ENCODE measurements at places on chromosomes 6 and 20.

DNA sequence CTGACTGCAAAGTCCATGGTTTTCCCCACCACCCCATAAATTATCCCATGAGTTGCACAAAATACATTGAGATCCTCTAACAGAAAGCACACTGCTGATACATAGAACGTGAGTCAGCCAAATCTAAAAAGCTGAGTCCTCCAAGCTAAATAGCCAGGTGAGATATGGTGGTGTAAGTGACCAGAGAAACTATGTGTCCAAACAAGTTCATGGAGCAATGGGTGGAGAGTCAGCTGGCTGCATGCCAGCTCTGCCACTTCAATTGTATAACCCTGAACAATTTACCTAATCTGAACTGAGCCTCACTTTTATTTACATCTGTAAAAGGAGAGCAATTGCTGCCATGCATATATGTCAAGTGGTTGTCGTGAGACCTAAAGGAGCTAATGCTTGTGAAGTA, 9.7 kb downstream of the SNAP25 start:
- no peak for DNase-seq

- DNase-seq = no peak
Measured at GRCh38 chr6:48641544-48641943, 530.5 kb upstream of the PTCHD4 start.

DNA sequence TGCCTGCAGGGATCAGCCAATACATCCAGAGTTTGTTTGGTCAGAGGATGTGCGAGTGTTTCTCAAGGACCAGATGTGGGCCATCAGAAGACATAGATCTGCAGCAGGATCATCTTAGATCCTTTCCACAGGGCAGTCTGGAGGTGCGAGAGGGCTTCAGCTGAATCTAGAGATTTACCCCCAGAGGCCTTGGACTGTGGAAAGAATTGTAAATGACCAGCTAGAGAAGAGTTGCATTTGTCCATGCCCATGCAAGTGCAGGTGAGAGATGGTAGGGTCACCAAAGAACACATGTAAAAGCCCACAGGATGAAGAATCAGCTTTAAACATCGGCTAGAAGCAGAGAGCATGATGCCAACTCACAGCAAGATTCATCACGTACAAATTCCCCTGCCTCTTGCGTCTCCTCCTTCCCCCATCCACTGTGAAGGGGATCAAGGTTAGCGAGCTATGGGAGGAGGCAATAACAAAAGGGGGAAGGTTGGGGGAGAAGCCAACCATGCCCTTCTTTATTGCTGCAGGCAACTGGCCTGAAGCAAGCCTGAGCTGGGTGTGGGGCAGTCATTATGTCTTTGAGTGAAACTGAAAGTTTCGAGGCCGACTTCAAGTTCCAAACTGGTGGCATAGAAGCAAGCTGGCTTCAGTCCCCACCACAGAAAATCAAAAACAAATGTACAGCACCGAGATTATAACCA, 83.5 kb downstream of the SCML4 start:
- DNase-seq = no peak

DNA sequence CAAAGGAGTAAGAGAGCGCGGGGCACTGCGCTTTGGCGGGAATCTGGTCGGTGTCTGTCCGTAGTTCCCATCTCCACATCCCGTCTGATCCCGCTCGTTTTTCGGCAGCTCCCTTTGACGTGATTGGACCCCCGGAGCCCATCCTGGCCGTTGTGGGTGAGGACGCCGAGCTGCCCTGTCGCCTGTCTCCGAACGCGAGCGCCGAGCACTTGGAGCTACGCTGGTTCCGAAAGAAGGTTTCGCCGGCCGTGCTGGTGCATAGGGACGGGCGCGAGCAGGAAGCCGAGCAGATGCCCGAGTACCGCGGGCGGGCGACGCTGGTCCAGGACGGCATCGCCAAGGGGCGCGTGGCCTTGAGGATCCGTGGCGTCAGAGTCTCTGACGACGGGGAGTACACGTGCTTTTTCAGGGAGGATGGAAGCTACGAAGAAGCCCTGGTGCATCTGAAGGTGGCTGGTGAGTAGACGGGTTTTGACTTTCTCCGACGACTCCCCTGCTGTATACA, 1.4 kb downstream of the BTN1A1 start:
- DNase-seq = peak; percentile 66

DNA sequence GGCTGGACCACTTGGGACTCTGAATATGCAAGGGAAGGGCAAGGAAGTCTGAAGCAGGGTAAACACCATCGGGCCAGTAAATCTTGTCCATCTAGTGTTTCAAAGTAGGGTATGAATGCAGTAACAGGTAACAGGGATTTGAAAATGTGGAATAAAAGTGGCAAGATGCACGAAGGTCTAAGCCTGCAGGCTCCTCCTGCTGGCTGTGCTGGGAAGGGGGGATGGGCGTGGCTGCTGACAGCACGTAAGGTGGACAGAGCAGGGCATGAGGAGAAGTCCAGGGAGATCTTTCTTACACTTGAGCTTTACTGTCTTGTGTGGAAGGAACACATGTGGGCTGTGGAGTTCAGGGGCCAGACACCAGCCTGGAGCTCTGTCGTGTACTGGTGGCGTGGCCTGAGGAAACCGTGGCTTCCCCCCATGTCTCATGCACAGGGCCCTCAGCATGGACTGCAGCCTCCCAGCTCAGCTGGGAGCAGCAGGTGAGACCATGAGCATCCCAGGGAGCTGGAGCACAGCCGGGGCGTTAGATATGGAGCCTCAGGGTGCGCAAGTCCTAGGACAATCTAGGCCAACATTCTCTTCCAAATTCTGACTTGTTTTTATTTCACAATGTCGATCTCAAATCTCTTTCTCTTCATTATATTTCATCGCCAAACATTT, 84.5 kb downstream of the SLC22A23 start:
- no peak for DNase-seq

- no peak for DNase-seq
Measured at GRCh38 chr6:19609972-19610641, 227.1 kb upstream of the ID4 start.

DNA sequence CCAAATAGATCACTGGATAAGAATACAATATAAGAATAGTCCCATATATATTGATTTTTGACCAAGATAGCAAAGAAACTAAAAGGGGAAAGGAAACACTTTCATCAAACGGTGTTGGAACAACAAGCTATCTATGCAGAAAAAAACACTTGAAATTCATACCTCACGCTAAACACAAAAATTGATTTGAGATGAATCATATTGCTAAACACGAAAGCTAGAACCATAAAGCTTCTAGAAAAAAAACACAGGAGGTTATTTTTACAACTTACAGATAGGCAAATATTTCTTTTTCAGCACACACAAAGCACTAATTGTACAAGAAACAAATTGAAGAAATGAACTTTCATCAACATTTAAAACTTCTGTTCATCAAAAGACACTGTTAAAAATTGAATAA, 36.7 kb upstream of the TMEM14A start:
- DNase-seq = no peak

- peak; percentile 84 for DNase-seq
Measured at GRCh38 chr6:42898891-42899361, 16.9 kb upstream of the PTCRA start.

DNA sequence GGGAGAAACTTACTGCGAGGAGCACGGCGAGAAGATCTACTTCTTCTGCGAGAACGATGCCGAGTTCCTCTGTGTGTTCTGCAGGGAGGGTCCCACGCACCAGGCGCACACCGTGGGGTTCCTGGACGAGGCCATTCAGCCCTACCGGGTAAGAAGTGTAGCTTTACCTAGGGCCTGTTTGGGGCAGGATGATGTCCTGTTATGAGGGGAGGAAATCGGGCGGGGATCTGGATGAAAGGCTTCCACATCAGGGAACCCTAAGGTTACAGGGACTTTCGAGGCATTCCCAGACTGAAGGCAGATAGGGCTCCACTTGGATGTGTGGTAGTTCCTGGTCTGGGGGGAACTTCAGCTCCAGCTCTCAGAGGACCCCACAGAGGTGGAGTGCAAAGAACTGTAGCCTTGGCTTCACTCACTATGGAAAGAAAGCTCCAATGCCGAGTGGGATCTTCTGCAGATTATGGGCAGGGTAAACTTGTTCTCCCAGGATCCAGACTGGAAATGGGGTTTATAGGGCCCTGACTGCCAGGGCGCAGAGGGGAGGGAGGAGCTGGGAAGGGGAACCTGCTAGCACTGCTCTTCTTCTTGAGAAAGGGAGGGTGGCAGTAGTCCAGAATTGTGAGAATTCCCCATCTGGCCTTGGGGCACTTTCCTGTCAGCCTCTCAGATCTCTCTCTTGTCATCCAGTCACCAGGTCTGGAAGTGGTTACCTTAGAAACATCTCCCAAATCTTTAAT, 740 bp downstream of the TRIM15 start:
- DNase-seq = no peak

DNA sequence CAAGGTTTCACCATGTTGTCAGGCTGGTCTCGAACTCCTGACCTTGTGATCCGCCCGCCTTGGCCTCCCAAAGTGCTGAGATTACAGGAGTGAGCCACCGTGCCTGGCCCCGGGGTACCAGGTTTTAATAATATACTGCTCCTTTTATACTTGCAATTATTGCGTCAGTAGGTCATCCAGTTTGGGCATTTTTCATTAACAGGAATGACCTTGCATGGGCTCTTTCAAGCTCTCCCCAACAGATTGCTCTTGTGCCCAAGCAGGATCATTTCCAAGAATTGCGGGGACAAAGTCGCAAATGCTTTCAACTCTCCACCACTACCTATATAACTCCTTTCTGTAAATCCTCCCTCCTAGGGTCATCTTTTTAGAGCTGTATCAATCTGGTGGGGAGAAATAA, 23.8 kb downstream of the STK38 start:
- no peak for DNase-seq

- DNase-seq = no peak
Measured at GRCh38 chr6:85372188-85372914, 77.5 kb upstream of the NT5E start.

DNA sequence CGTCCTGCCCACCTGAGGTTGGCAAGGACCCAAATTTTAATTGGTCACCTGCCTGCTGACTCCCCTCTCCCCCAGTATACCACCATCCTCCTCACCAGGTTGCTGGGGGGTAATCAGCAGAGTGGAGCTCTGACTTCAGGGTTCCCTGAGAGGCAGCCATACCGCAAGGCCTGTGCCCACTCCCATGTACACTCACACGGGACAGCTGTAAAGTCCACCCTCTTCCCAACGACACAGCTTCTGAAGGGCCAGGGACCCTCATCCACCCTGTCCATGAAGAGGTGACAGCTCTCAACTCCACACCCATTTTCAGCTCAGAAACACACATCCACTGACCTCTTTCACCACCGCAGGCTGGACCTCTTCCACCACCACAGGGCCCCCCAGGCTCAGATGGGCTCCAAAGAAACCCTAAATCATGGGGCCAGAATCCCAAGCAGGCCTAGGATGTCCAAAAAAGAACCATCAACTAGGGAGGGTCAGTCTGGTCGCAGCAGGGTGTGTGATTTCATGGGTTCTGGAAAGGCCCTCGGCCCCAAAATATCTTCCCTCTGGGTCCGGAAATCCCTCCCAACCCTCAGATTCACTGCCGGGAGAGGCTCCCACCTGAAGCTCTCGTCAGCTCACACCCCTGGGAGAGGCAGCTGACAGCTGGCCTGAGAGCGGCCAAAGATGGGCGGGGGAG, 30.0 kb downstream of the TFEB start:
- no peak for DNase-seq

- no peak for DNase-seq
Measured at GRCh38 chr20:51460569-51461265, 81.8 kb downstream of the NFATC2 start.

GRCh38 chr20:62167474-62167873, 15.4 kb upstream of the MTG2 start:
- DNase-seq = no peak

DNA sequence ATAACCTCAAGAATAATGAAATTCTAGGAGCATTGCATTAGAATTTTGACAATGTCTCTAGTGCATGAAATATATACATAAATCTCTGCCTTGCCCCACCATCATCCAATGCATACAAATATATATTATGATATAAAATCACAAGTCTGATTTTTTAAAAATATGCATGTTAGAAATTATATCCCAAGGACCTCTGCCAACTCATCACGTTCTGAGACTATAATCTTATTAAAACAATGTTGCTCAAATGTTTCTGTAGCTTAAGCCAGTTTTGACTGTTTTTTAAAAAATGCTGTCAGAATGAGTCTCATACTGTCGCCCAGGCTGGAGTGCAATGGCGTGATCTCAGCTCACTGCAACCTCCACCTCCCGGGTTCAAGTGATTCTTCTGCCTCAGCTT, 287.0 kb upstream of the SOX4 start:
- no peak for DNase-seq

DNA sequence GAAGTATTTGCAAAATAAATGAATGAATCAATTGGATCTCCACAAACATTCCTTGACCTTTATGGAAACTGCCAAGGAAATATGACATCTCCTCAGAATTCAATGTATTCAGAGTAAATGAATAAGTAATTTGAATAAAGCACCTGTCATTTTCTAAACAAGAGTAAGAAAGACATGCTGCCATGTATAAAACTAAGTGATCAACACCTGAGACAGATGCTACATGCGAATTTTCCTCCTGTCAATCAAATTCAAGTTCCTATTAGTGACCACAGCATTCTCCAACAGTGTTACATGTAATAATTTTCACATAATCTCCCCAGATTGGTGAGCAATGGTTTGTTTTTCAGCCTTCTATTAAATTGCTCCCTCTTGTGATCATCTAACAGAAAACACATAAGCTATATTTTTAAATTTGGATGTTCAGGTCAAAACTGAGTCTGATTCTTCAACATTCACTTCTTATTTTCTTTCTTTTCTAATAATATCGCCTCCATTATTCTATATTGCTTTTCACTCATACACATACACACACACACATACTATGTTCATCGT, 163.2 kb upstream of the RNF217 start:
- no peak for DNase-seq

DNA sequence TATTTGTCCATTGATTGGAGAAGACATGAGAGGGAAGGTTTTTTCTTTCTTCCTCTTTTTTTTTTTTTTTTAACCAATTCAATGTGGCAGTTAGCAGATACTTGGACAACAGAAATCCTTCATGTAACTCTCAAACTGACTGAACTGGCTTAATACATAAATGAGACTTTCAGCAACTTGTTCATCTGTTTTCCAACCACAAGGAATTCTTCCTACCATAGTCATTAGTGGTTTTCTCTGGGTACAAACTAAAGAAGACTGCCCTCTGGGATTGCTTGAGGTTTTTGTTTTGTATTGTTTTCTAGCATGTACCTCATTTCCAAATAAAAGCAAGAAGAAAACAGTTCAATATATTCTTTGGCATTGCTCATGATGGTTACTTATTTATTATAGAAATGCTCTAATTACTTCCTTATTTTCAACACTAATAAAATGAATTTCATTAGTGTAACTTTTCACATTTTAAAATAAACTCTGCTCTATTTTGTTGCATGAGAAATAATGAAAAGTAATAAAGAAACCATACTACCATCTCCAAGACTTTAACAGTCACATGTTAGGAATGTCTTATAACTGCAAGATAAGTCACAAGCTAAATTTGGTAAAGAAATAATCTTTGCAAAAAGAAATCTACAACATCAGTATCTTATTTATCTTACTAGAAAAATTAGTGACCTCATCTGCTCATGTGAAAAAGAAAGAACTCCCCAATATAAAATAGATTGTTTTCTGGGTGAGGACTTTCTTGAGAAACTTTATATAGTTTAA, 52.0 kb downstream of the ME1 start:
- DNase-seq = no peak

- no peak for DNase-seq
Measured at GRCh38 chr6:145887969-145888368, 73.4 kb upstream of the FBXO30 start.
